ENCODE measurements at places on chromosomes 3 and 15. TPM values are rescaled to one million over a fixed set of nuclear protein-coding genes. Genes with fewer than 3 reads are reported as not detected.

FOXB1 gene
- not detected for total RNA-seq

CCDC54 gene
- total RNA-seq = not detected

SLC12A8 gene
- 9.8 TPM for total RNA-seq

USP13 gene
- total RNA-seq = 8.7 TPM

CKMT1B gene
- not detected for total RNA-seq

DNAJA4 gene
- 7.9 TPM for total RNA-seq

PAQR5 gene
- total RNA-seq = 9.8 TPM

OCA2 gene
- not detected for total RNA-seq

SOX14 gene
- not detected for total RNA-seq

CDC25A gene
- total RNA-seq = 1.0 TPM

GP5 gene
- 0.17 TPM for total RNA-seq

CLSTN2 gene
- under 0.01 TPM for total RNA-seq

ST3GAL6 gene
- total RNA-seq = 2.6 TPM

STRA6 gene
- total RNA-seq = 0.17 TPM

GOLGA8M gene
- 0.26 TPM for total RNA-seq

GOLGA8S gene
- under 0.01 TPM for total RNA-seq

FILIP1L gene
- 71.4 TPM for total RNA-seq

GOLGA8J gene
- total RNA-seq = not detected

IL17RD gene
- 2.1 TPM for total RNA-seq

NTRK3 gene
- total RNA-seq = not detected

UBAP1L gene
- 0.99 TPM for total RNA-seq

OR5K2 gene
- total RNA-seq = not detected

ITIH3 gene
- total RNA-seq = 0.17 TPM

SCG5 gene
- 46.2 TPM for total RNA-seq
